Bronchial smooth muscle cell (primary cell): ENCODE measurements at places on chromosomes 5 and 9. TPM values are rescaled to one million over a fixed set of nuclear protein-coding genes. Genes with fewer than 3 reads are reported as not detected.

Gene SMIM32
- total RNA-seq: not detected in 2 replicates

Gene KCNV2
- total RNA-seq: not detected in 2 replicates

Gene SPINK7
- total RNA-seq: not detected in 2 replicates

Gene WNT8A
- total RNA-seq: not detected in 2 replicates
